Muscle of leg (tissue), 16 donors: ENCODE measurements at places on chromosomes 5 and 9. TPM values are rescaled to one million over a fixed set of nuclear protein-coding genes. Genes with fewer than 3 reads are reported as not detected.

Gene ORM2
- total RNA-seq: not detected

Gene TTC23L
- total RNA-seq: 0.13 TPM

Gene RNF183
- 0.04 TPM for total RNA-seq

Gene F2RL1
- total RNA-seq: 0.18 TPM

Gene SLC34A3
- total RNA-seq: 0.04 TPM

Gene IL13
- total RNA-seq: not detected

Gene GABRG2
- not detected for total RNA-seq

Gene CNTFR
- total RNA-seq: 22.1 TPM

Gene FOXD1
- total RNA-seq: 0.35 TPM

Gene ANKRD18B
- 1.2 TPM for total RNA-seq

Gene MVB12B
- 11.3 TPM for total RNA-seq

Gene PCDHA7
- 0.13 TPM for total RNA-seq

Gene TMOD1
- 46.1 TPM for total RNA-seq

- no peaks in the 10 kb centered on the region for H3K27me3 ChIP-seq
- no peaks in the 10 kb centered on the region for H3K4me1 ChIP-seq
- no peak overlapping the region for H3K4me3 ChIP-seq
- no peak overlapping the region for H3K27ac ChIP-seq
- H3K36me3 ChIP-seq: no peaks in the 10 kb centered on the region
- no peak for DNase-seq
Measured at GRCh38 chr5:161783297-161783696, 64.6 kb upstream of the GABRA1 start.

GRCh38 chr9:133166392-133166791 is 2.7 kb upstream of the GBGT1 start:
- no peak overlapping the region for H3K27ac ChIP-seq
- H3K36me3 ChIP-seq: no peaks in the 10 kb centered on the region
- H3K4me1 ChIP-seq: peaks cover 29% of the 10 kb centered on the region
- peaks cover 34% of the 10 kb centered on the region for H3K27me3 ChIP-seq

DNA sequence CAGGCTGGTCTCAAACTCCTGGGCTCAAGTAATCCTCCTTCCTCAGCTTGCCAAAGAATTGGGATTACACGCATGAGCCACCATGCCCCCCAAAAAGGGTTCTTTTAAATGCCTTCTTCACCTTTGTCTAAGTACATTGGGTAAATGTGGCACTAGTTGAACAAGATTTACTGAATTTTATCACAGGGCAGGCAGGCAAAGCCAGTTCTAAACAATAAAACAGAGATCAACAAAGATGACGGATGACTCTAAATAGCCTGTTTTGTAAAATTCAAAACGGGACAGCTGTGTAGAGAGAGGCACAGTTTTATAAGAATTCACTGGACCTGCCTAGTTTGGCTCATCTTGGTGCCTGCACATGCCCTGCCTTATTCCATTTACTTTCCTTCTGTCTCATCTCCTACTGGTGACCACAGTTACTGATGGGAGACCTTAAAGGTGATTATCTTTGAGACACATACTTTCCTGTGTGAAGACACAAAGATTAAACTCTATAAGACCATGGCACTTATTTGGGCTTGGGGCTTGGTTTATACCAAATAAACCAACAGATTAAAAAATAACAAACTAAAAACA is 149.6 kb upstream of the DMRT1 start:
- no peaks in the 10 kb centered on the region for H3K27me3 ChIP-seq
- no peaks in the 10 kb centered on the region for H3K36me3 ChIP-seq
- peak overlapping the region; percentile 52 for H3K27ac ChIP-seq
- H3K4me1 ChIP-seq: peaks cover 39% of the 10 kb centered on the region
- H3K4me3 ChIP-seq: no peak overlapping the region

DNA sequence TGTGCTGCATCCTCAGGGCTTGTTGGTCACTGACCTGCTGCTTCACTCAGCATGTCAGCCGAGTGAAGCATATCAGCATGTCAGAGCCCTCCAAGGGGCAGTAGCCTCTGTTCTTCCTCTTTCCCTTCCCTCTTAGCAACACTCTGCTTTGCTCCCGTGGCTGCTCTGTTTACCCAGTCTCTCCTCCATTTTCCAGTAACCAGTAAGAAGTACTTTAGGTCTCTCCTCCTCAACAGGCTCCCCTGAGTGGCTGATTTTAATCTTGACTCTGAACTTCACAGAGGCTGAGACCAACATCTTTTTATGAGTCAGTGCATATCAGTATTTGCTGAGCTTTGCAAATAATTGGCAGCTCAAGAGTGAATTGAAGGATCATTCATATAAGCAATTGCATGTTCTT is 18.6 kb upstream of the ADRB2 start:
- no peak overlapping the region for H3K4me3 ChIP-seq
- no peak overlapping the region for H3K27ac ChIP-seq
- no peaks in the 10 kb centered on the region for H3K36me3 ChIP-seq

GRCh38 chr9:14068690-14069089 is 245.3 kb downstream of the NFIB start:
- no peak for DNase-seq
- H3K4me3 ChIP-seq: no peak overlapping the region
- H3K4me1 ChIP-seq: no peaks in the 10 kb centered on the region
- no peak overlapping the region for H3K27ac ChIP-seq
- H3K36me3 ChIP-seq: no peaks in the 10 kb centered on the region
- no peaks in the 10 kb centered on the region for H3K27me3 ChIP-seq

GRCh38 chr9:121201045-121201737 is 478 bp downstream of the RAB14 start:
- H3K4me3 ChIP-seq: peak overlapping the region; percentile 86
- no peaks in the 10 kb centered on the region for H3K27me3 ChIP-seq
- H3K4me1 ChIP-seq: peaks cover 13% of the 10 kb centered on the region
- H3K27ac ChIP-seq: peak overlapping the region; percentile 97

GRCh38 chr5:39947657-39948056 is 522.9 kb upstream of the DAB2 start:
- no peaks in the 10 kb centered on the region for H3K36me3 ChIP-seq
- DNase-seq: no peak
- H3K4me3 ChIP-seq: no peak overlapping the region
- no peaks in the 10 kb centered on the region for H3K4me1 ChIP-seq
- no peak overlapping the region for H3K27ac ChIP-seq
- no peaks in the 10 kb centered on the region for H3K27me3 ChIP-seq

DNA sequence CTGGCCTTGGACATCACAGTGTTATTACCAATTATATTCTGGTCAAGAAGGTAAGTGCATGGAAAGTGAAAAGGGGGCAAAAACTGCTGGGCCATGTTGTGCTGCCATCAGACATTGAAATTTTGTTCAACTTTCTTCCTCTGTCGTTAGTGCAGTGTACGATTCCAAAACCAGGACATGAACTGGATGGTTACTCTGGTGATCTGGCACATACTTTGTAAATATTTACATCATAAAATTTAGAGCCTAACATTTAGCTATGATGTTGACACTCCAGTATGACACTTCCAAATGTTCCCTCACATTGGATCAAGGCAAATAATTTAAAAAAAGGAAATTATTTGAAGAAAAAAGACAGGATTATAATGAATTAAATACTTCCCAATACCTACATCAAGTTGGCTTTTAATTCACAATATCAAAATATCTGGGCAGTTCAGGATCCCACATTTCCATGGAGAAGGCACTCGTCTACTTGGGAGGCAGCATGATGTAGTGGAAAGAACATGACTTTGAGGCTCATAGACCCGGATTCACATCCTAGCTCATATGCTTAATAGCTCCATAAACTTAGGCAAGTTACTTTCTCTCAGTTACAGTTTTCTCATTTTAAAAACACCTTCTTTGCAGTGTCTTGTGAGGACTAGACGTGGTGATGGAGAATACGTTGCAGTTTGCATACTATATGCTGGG is 342.5 kb upstream of the MPDZ start:
- H3K27ac ChIP-seq: no peak overlapping the region
- H3K27me3 ChIP-seq: no peaks in the 10 kb centered on the region
- H3K36me3 ChIP-seq: no peaks in the 10 kb centered on the region
- H3K4me3 ChIP-seq: no peak overlapping the region
- H3K4me1 ChIP-seq: peaks cover 2% of the 10 kb centered on the region

DNA sequence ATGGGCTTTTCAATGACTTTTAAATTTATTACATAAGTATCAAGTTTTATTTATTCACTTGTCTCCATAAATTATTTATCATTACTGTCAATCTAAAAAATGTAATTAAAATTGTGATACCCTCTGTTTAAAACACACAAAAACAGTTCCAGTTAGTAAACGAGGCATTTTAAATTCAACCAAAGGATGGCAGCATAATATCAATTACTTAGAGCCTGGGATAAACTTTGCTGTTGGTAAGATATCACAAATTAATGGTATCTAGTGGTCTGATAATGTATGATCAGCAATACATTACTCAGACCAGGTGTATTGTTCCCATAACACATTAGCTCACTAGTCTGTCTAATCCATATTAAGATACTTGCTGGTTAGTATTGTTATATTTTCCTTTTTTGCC is 9.6 kb upstream of the IFNE start:
- H3K36me3 ChIP-seq: no peaks in the 10 kb centered on the region
- no peak overlapping the region for H3K4me3 ChIP-seq
- DNase-seq: no peak
- no peaks in the 10 kb centered on the region for H3K27me3 ChIP-seq
- no peaks in the 10 kb centered on the region for H3K4me1 ChIP-seq

DNA sequence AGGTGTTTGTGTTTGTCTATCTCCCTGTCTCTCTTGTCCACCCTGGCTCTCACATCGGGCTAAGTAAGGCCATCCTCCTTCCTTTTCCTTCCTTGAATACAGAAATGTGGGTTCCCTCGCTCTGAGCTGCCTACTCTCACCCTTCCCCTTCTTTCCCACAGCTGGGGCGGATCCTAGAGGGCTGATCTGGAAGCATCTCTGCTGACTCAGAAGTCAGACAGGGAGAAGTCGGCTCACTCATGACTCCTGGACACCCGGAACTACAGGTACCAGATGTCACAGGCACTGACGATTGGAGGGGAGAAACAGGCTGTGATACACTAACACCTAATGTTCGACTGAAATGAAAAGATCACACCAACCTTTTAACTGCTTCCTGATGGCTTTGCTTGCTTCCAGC is 41.3 kb downstream of the PTPN3 start:
- no peaks in the 10 kb centered on the region for H3K4me1 ChIP-seq
- DNase-seq: no peak
- no peak overlapping the region for H3K4me3 ChIP-seq
- no peak overlapping the region for H3K27ac ChIP-seq
- H3K36me3 ChIP-seq: no peaks in the 10 kb centered on the region

DNA sequence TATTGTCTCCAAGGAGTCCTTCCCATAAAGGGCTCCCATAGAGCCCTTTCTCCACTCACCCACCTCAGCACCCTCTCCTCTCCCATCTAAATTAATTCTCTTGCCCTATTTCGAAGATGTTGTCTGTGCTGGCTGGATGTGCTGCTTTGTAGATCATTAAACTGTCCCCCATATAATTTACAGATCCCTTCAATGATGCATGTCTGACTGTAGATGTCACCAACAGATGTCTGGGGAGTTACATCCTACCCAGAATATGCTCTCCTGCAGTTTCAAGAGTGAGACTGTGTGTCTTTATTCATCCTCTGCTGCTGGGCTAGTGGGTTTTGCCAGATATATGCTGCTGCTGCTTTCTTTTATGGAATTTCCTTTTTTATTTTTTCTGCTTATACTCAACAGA is 351.2 kb downstream of the MLLT3 start:
- no peaks in the 10 kb centered on the region for H3K4me1 ChIP-seq
- no peaks in the 10 kb centered on the region for H3K27me3 ChIP-seq
- no peaks in the 10 kb centered on the region for H3K36me3 ChIP-seq
- peak; percentile 6 for DNase-seq

GRCh38 chr5:68012429-68012828 is 203.1 kb upstream of the PIK3R1 start:
- H3K4me1 ChIP-seq: no peaks in the 10 kb centered on the region
- H3K4me3 ChIP-seq: no peak overlapping the region
- no peak for DNase-seq
- H3K27me3 ChIP-seq: no peaks in the 10 kb centered on the region
- H3K27ac ChIP-seq: no peak overlapping the region
- no peaks in the 10 kb centered on the region for H3K36me3 ChIP-seq

GRCh38 chr5:58060996-58061395 is 398.9 kb downstream of the PLK2 start:
- no peaks in the 10 kb centered on the region for H3K4me1 ChIP-seq
- peak; percentile 61 for DNase-seq

DNA sequence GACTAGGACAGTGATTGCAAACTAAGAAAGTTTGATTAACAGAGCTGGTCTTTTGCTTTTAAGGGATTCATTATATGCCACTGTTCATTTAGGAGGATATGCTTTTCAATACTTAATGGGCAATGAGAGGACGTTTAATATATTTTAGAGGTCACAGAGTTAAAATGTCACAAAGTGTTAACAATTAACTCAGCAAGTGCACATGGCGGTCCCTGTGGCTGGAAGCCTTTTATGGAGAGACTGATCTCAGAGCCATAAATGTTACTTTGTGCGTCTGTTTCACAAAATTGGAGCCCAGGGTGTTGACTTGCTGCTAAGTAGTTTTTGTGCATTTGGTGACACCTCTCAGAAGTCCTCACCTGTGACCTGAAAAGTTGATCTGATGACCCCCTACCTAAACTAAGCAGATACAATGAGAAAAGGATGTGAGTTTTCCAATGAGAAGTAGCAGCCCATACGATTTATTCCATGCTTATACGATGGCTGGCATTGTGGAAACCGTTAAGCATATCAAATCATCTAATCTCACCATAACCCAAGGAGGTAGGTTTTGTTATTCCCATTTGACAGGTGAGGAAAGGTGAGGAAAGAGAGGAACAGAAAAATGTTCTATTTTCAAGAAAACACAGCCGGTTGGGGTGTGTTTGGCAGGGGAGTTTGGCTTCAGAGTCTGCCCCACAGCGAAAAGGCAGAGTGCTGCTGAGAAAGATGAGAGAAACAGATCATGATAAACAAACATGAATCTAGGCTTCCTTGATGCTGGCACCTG is 64.4 kb downstream of the CMYA5 start:
- DNase-seq: no peak
- H3K36me3 ChIP-seq: peaks cover 2% of the 10 kb centered on the region
- H3K27me3 ChIP-seq: no peaks in the 10 kb centered on the region
- no peak overlapping the region for H3K4me3 ChIP-seq

DNA sequence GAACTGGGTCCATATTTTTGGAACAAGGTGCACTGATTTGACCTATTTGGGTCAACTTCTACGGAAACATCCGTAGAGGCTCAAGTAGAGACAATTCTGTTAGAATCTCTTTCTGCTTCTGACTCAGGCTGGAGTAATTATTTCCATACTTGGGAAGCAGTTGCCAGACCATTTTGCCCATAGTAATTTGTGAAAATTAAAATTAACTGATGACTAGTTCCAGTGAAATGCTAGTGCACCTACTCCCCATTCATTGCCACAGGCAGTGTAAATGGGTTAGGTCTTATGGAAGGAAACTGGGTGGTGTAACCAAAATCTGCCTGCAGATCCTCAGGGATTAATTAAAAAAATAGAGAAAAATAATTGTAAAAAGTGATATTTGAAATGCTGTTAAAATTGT is 201.1 kb downstream of the TENT4A start:
- no peaks in the 10 kb centered on the region for H3K4me1 ChIP-seq
- no peak overlapping the region for H3K4me3 ChIP-seq
- no peak for DNase-seq
- H3K27me3 ChIP-seq: no peaks in the 10 kb centered on the region

GRCh38 chr5:691817-692528 is 1.2 kb downstream of the TPPP start:
- no peak overlapping the region for H3K27ac ChIP-seq
- peak overlapping the region; percentile 40 for H3K4me3 ChIP-seq
- no peaks in the 10 kb centered on the region for H3K36me3 ChIP-seq
- peaks cover 6% of the 10 kb centered on the region for H3K27me3 ChIP-seq
